ENCODE measurements at places on chromosomes 16 and 17. TPM values are rescaled to one million over a fixed set of nuclear protein-coding genes. Genes with fewer than 3 reads are reported as not detected.

GRCh38 chr16:56294579-56294978 is 103.3 kb downstream of the GNAO1 start:
- no peaks in the 10 kb centered on the region for H3K4me1 ChIP-seq
- H3K27me3 ChIP-seq = no peaks in the 10 kb centered on the region
- no peaks in the 10 kb centered on the region for H3K36me3 ChIP-seq
- no peak for DNase-seq
- H3K4me3 ChIP-seq = no peak overlapping the region
- H3K27ac ChIP-seq = no peak overlapping the region

DNA sequence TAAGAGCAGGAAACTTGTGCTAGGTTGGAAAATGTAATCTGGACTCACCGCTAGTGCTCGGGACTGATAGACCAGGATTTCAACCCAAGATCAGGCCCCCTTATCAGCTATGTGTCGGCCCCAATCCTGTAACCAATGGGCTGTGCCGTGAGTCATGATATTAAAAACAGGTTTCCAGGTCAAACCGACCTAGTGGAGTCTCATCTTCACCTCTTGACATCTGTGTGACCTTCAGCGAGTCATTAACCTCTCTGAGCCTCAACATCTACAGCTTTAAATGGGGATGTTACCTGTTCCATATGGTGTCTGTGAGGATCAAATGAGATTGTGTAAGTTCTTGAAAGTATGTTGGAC is 512 bp downstream of the PMM2 start:
- H3K27me3 ChIP-seq = no peaks in the 10 kb centered on the region
- peaks cover 4% of the 10 kb centered on the region for H3K36me3 ChIP-seq

- no peak for DNase-seq
- no peaks in the 10 kb centered on the region for H3K36me3 ChIP-seq
- no peak overlapping the region for H3K4me3 ChIP-seq
These were observed 7.5 kb upstream of the CSNK2A2 start for GRCh38 chr16:58205276-58206036.

Gene ARHGAP44
- 15.7 TPM for total RNA-seq

Gene HSPB9
- 0.18 TPM for total RNA-seq

Gene CD300LG
- total RNA-seq = 0.09 TPM

DNA sequence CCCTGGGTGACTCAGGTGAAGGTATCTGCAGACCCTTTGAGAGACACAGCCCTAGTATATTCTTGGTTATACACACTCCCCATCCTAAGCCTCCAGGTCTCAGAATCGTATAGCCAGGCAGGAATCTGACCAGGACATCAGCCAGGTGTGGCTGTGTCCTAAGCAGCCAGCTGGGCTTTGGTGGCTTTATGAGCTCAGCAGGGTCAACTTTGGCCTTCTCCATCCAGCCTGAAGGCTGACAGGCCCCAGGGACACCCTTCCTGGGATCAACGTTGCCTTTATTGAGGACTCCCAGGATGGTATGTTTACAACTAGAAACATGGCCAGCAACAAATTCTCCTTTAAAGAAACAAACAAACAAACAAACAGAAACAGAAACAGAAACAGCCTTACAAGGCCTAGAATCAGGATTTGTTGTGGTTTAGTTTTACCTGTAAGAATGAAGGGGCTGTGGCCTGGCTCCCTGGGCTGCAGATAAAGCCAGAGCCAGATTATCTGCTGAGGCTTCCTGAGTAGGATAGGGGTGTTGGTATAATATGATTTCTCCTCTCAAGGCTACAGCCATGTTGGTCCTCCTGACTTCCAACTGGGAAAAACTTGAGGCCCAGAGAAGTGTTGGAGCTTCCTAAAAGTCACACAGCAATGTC is 8.5 kb downstream of the KIF19 start:
- H3K36me3 ChIP-seq = no peaks in the 10 kb centered on the region
- no peaks in the 10 kb centered on the region for H3K4me1 ChIP-seq
- no peak for DNase-seq
- H3K4me3 ChIP-seq = no peak overlapping the region
- H3K27me3 ChIP-seq = peaks cover 5% of the 10 kb centered on the region

DNA sequence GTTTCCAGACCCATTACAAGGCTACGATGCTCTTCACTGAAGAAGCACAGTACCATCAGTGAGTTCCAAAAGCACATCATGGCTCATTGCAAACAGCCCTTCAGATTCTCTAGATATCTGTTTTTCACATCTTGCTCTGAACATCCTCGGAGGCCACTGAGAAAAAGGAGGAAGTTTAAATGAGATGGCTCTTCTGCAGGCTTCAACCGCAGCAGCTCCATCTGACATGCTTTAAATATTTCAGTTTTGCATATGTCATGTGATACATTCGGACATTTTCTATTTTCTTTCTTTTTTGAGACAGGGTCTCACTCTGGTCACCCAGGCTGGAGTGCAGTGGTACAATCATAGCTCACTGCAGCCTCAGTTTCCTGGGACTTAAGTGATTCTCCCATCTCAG is 396.8 kb downstream of the NPIPA8 start:
- no peaks in the 10 kb centered on the region for H3K27me3 ChIP-seq
- H3K4me3 ChIP-seq = no peak overlapping the region
- H3K36me3 ChIP-seq = no peaks in the 10 kb centered on the region

Gene GP1BA
- not detected for total RNA-seq

Gene ZSCAN10
- total RNA-seq = 0.57 TPM

DNA sequence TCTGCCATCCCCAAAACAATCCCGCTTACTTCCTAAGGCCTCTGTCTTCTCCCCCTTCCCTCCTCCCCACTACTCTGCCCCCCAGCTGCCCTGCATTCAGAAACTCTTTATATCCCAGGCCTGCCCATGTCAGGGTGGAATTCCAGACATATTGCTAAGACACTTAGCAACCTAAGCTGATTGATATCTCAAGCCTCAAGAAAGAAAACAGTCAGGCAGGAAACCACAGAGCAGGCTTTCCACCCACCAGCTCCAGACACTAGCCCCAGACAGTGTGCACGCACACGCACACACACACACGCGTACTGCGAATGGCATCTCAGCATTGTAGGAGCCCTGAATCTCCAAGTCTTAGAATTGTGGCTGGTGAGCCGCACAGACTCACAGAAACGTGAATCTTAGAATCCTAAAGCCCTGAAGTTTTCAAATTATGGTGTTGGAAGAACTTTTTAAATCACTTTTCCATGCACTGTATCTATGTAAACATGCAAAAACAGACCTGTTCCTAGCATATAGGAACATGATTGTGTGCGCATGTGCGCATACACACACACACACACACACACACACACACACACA is 8.8 kb upstream of the LPCAT2 start:
- H3K4me1 ChIP-seq = no peaks in the 10 kb centered on the region
- no peaks in the 10 kb centered on the region for H3K36me3 ChIP-seq
- no peaks in the 10 kb centered on the region for H3K27me3 ChIP-seq
- DNase-seq = no peak
- no peak overlapping the region for H3K27ac ChIP-seq
- H3K4me3 ChIP-seq = no peak overlapping the region
